ENCODE measurements at places on chromosomes 6 and 20. TPM values are rescaled to one million over a fixed set of nuclear protein-coding genes. Genes with fewer than 3 reads are reported as not detected.

GRCh38 chr6:84825461-84825860 lies 61.1 kb upstream of the TBX18 start:
- no peak for DNase-seq

DNA sequence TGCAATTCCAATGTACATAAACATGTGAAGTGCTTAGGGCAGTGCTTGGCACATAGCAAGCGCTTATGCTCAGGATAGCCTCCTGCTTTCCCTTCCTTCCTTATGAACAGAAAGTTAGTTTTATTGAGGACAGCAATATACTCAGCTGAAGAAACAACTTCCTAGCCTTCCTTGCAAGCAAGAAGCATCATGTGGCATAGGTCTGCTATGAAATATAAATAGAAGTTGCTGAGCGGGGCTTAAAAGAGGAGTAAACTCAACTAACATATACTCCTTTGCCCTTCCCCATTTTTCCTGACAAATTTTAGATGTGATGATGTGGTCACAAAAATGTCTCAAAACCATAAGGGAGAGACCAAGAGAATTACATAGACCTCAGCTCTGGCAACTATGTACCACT lies 98.9 kb downstream of the KIF16B start:
- DNase-seq: no peak

DNA sequence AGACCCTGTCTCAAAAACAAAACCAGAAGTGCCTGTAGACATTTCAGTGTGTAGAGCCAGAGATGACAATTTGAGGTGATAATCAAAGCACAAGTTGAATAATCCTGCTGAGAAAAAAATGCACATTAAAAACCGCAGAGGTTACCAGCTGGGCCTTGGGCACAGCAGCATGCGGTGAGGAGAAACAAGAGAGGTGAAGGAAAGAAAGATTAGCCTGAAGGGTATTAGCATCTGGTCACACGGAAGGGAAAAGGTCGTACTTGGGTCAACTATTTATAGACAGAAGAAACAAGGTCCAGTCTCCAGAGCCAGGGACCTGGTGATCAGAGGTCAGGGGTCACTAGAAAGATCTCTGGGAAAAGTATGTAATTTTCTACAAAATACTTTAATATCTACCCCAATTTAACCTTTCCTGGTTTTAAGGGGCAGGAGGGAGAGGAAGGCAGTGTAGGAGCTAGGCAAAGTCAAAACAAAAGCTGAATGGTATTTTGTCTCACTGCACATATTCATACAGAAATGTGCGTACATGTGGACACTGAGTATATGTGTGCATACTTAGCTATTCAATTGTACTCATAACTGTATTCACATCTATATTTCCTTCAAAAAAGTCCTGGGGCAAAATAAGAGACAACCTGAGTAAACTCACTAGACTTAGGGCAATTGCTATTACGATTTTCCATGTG lies 10.1 kb downstream of the MAP7 start:
- DNase-seq: no peak

Gene MYBL2
- not detected for total RNA-seq

- DNase-seq: peak; percentile 59
Observed at GRCh38 chr20:58987790-58988564, 6.9 kb downstream of the NELFCD start.

- DNase-seq: no peak
Observed at GRCh38 chr20:12911372-12911771, 97.4 kb upstream of the SPTLC3 start.

DNA sequence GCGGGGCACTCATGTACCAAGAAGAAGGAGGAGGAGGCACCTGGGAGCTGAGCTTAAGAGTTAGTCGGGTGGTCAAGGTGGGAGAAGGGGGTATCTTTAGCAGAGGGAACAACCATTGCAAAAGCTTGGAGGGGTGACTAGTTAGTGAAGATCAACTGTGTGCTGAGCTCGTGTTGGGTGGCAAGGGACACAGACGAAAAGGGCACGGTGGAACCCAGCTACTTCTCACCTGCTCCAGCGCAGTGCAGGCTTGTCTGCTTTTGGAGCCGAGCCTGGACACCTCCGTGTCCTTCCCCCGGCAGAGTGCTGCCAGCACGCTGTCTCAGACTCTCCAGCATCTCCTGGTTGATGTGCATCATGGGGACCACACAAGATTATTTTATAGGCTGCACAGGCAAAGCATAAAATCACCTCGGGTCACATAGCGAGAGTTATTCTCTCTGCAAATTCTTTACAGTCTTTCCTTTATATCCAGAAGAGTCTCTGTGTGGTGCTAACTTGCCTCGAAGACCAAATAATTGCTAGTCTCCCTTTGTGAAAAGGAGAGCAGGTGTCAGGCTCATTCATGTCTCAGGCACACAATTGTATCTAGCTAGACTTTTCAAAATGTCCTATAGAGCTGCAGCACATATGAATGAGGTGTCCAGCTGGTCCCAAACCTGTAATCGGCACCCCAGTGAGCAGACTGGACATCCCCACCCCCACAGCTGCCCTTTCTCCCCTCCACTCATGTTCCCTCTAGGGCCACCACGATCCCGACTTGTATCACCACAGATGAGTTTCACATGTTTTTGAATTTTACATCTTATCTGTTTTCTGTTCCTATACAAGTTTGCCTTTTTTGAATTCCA lies 123.4 kb downstream of the CEBPB start:
- DNase-seq: peak; percentile 76

DNA sequence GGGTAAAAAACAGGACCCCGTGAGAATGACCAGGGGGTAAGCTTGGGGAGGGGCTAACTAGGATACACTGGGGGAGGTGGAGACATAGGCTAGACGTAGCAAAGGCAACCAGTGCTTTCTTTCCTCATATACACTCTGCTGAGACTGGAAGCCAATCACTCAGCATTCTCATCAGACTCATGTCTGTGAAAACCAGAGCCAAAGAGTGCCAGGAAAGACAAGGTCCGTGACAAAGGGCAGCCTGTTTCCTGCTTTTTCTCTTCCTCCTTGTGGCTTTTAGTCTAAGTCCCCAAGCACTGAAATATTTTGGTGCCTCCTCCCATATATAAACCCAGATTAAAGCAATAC lies 97.9 kb upstream of the NEDD9 start:
- DNase-seq: no peak

DNA sequence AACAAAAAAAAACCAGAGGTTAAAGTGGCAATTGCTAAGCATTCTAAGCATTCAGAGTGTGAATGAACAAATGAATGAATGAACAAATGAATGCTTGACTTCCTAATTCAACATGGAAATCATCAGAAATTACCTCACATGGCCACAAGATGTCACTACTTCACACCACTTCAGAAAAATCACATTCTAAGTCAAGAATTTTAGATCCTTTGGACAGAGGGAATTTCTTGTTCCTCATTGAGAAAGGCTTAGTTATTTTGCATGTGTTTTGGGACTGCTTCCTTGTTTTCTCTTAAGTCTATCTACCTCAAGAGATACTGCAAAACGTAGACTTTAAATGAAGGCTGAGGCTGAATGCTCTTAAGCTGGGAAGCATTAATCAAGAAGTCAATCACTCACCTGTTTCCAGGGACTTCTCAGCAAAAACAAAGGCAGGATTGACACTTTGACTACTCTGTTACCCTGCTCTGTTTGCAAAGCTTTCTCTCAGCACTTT lies 120.2 kb downstream of the MBOAT1 start:
- no peak for DNase-seq

DNA sequence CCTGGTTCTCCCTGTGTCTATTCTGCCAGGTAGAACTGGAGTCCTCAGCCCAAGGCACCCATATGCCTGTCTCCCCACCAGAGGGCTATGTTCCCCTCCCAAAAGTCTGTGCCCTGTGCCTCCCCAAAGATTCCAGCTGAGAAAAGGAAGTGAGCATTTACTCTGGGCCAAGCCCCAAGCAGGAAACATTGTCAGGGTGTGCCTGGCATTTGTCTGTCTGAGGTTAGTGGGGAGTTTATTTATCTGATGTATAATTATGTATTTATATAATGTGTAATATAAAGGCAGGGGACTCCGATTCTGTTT lies 5.6 kb downstream of the GDF5 start:
- DNase-seq: no peak

GRCh38 chr20:61303675-61304074 lies 51.6 kb downstream of the CDH4 start:
- no peak for DNase-seq

GRCh38 chr20:53801609-53802370 lies 208.2 kb upstream of the ZNF217 start:
- peak; percentile 22 for DNase-seq

Gene TREM2
- 11.0 TPM for total RNA-seq

DNA sequence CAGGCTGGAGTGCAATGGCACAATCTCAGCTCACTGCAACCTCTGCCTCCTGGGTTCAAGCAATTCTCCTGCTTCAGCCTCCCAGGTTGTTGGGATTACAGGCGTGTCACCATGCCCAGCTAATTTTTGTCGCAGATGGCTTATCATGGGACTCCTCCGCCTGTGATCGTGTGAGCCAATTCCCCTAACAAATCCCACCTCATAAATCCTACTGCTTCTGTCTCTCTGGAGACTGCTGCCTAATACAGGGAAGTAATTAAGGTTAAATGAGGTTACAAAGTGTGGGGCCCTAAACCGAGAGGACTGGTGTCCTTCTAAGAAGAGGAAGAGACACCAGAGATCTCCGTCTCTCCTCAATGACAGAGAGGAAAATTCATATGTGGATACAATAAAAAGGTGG lies 52.0 kb downstream of the TRPC4AP start:
- no peak for DNase-seq

Gene HAO1
- total RNA-seq: not detected

DNA sequence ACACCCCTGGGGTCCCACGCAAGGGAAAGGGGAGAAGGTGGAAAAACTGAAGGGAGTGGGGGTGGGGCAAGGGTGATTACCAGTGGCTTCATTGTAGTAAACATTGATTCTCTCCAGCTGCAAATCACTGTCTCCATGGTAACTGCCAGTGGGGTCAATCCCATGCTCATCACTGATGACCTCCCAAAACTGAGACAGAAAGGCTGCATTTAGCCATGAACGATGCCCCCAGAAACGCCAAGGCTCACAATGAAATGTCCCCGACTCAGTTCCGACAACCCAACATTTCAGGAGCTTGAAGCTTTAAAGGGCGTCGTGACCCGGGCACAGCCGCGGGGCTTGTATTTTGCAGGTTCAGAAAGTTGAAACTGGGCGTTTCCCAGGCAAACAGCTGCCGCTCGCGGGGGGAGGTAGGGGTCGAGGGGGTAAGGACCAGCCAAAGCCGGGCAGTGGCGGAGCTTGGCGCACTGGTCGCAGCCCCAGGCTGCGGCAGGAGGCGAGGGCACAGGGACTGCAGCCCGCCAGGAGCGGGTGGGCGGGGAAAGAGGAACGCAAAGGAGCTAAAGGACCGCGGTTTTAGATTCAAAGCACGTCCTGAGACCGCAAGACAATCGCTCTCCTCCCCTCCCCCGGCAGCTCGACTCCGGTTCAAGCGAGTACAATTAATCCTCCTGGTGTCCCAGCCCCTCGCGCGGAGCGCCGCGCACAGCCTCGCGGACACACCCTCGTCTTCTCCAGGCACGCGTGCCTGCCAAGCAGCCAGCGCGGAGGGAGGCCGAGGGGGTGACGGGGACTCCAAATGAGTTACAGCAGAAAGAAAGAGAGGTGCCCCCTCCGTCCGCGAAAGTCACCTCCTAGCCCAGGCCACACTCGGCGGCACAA lies 731 bp downstream of the TUBB2B start:
- DNase-seq: no peak

GRCh38 chr6:41432280-41432679 lies 96.9 kb downstream of the NCR2 start:
- no peak for DNase-seq

DNA sequence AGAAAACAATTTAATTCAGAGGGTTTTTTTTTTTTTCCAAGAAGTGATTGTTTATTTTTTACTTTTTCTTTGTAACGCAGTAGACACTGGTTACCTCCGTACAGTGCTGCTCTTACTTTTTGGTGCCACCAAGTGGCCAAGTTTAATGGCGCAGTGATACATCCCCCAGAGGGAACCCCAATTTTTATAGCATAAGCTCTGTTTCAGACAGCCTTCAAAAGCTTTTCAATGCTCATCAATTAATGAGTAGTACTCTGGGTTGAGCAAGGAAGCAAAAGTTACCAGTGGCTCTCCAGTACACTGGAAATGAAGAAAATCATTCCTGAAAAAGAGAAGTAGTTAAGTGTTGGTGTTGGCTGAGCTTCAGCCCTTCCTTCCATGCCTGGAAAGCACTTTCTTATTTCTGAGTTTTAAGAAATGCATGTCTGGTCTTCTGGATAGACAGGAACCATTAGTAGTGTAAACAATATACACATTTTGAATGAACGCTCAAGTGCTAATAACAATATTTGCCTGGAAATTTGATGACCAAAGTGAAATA lies 129.1 kb upstream of the SMLR1 start:
- no peak for DNase-seq

- no peak for DNase-seq
Observed at GRCh38 chr20:53748821-53749421, 155.3 kb upstream of the ZNF217 start.

Gene FNDC1
- total RNA-seq: 1.2 TPM

- no peak for DNase-seq
Observed at GRCh38 chr20:8305449-8305978, 173.4 kb downstream of the PLCB1 start.

DNA sequence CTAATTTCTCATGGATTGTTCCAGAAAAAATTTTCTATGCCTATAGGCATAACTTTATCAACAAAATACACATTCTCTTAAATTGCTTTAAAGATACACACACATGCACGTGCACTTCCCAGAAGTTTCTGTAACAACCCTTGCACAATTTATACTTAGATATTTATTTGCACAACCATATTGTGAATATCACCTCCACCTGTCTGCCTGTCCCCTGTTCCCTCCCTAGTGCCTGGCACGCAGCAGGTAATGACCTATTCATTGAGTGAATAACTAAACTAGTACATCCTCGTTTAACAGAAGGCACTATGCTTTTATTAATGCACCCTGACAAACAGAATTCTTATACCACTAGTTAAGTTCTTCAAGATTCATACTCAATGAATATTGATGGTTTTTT lies 198.9 kb downstream of the BCAS1 start:
- no peak for DNase-seq

DNA sequence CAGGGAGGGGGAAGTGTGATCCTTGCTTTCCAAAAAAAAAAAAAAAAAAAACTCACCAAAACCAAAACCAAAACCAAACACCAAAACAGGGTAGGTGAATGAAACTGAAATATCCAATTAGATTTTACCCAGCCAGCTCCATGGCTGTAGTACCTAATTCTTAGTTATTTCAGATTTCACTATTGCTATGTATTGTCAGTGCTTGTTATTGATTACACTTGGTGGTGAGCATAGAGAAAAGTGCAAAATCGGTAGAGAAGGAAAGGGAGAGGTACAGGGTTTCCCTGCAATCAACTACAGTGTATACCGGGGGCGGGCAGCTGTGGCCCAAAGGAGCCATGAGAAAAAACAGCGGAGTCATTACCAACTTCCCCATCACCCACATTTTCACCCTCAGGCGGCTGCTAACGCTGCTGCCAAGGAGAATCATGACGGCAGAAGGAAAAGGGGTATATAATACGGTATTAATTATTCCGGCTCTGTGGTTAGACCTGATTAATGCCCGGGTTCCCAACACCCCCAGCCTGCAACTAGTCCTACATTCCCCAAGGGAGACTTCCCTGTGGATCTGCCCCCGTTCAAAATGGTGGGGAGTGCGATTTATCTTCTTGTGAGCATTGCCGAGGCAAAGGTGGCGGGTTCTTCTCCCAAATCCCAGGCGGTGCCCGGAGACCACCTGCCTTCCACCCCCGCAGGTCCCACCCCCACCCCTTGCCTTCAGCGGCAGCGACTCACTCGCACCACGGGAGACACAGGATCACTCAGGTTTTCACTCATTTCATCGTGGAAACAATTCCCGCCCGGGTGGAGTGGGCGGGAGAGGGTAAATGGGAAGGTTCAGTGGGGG lies at the start of gene C6orf62:
C6orf62 (minus strand) TSS at position 30 of the 847 bp plus-strand sequence. CDS start 486 bp downstream, outside the sequence.
- DNase-seq: no peak

- no peak for DNase-seq
Observed at GRCh38 chr20:57374931-57375651, 16.1 kb upstream of the RBM38 start.

GRCh38 chr6:155194399-155194798 lies 69.4 kb upstream of the CLDN20 start:
- no peak for DNase-seq
